CD8-positive, alpha-beta memory T cell (primary cell): ENCODE measurements at places on chromosomes 12 and 14.

DNA sequence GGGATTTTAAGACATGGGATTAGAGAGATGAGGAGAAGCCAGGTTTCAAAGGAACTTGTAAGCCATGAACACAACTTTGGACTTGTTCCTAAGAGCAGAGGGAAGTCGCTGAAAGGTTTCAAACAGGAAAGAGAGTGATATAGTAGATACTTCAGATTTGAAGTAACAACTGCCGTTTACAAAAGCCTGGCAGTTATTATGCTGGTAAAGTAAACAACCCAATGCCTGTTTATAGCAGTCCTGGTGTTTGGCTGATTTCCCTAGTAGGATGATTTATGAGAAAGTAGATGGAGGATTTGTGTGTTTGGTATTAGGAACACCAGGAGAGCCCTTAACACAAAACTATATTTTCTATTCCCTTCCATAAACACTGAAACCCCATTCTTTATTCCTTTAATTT, 285.7 kb downstream of the RMST start:
- no peak for DNase-seq
- no peaks in the 10 kb centered on the region for H3K27me3 ChIP-seq
- no peaks in the 10 kb centered on the region for H3K36me3 ChIP-seq
- no peak overlapping the region for H3K4me3 ChIP-seq
- no peaks in the 10 kb centered on the region for H3K4me1 ChIP-seq
- no peak overlapping the region for H3K27ac ChIP-seq

- no peak overlapping the region for H3K27ac ChIP-seq
- H3K27me3 ChIP-seq = no peaks in the 10 kb centered on the region
- no peak for DNase-seq
- H3K36me3 ChIP-seq = no peaks in the 10 kb centered on the region
- no peaks in the 10 kb centered on the region for H3K4me1 ChIP-seq
- H3K4me3 ChIP-seq = no peak overlapping the region
Measured at GRCh38 chr14:55814064-55814463, 234.1 kb downstream of the KTN1 start.

DNA sequence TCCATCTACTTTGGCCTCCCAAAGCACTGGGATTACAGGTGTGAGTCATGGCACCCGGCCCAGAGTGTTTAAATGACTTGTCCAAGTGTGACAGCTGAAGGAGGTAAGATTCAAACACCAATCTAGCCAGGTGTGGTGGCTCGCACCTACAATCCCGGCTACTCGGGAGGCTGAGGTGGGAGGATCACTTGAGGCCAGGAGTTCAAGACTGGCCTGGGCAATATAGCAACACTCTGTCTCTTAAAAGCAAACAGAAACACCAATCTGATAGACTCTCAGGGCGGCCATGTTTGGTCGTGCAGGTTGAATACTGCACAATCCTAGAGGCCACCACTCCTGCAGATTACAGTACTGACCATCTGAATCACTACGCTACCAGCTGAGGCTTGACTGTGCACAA, 68.7 kb downstream of the RBM19 start:
- H3K27ac ChIP-seq = no peak overlapping the region
- no peak overlapping the region for H3K4me3 ChIP-seq
- no peaks in the 10 kb centered on the region for H3K4me1 ChIP-seq
- DNase-seq = no peak
- H3K36me3 ChIP-seq = no peaks in the 10 kb centered on the region

DNA sequence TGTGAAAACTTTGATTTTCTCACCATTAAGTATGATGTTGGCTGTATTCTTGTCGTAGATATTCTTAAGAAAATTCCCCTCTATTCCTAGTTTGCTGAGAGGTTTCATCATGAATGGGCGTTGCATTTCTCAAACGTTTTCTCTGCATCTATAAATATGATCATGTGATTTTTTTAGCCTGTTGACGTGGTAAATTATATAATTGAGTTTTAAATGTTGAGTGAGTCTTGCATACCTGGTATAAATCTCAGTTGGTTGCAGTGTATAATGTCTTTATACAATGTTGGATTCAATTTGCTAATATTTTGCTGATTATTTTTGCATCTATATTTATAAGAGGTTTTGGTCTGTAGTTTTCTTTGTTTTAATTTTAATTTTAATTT, 405.9 kb upstream of the MIS18BP1 start:
- no peaks in the 10 kb centered on the region for H3K36me3 ChIP-seq
- no peak overlapping the region for H3K4me3 ChIP-seq
